SK-N-SH (cell line): ENCODE measurements at places on chromosomes 2 and 18. TPM values are rescaled to one million over a fixed set of nuclear protein-coding genes. Genes with fewer than 3 reads are reported as not detected.

DNA sequence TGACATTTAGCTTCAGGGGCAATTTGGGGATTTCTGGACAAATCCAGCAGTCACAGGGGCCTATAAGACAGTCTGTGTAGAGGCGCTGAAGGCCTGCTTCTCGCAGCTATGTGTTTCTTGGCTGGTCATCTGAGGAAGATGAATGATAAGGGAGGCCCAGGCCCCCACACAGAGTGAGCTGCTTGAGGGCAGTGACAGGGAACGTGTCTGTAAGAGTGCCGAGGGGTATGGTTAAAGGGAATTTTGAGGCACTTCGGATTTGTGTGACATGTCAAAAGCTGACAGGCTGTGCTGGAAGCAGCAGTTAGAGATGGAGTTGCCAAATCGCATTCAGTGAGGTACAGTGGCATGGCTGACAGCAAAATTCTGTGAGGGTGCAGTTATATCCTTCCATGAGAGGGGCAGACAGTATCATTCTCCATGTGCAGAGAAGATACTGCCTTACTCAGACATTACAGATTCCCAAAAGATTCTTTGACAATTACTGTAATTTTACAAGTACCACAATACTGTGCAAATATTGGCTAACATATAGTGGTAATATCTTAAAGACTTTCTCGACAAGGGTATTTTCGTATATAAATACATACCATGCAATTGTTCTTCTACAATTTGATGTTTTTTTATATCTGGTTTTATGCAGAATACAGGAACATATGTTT is 74.0 kb downstream of the CERS6 start:
- peaks cover 12% of the 10 kb centered on the region for H3K4me1 ChIP-seq
- no peak overlapping the region for H3K27ac ChIP-seq
- DNase-seq = peak; percentile 12
- no peaks in the 10 kb centered on the region for H3K27me3 ChIP-seq
- H3K36me3 ChIP-seq = no peaks in the 10 kb centered on the region

RIT2 gene
- 0.06 TPM in 1 of 2 replicates, not detected in the other for polyA plus RNA-seq

DNA sequence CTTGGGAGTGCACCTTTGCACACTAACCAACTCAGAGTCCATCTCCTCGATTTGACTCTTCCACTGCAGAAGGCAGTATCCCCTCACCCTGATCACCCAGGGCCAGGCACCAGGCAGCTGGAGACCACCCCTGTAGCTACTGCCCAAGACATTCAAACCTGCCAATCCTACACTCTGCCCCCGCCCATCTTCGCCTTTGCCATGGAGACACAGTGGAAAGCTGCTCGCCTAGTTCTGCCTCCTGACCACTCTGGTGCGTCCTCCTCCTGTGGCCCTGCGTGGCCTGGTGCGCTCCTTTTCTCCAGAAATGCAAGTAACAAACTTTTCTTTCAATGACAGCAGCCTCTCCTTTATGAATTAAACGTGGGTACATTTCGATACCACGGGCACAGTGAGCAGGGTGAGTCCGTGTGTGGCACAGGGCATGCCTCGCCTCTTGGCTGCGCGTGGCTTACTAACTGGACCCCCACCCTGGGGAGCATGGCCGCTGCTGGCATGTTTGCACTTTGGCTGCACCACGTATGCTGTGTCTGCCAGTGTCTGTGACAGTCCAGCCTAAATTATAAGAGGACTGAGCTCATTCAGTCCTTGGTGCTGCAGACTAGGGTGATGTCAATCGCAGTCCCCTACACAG is 47.6 kb downstream of the LONRF2 start:
- no peak overlapping the region for H3K4me3 ChIP-seq
- H3K27ac ChIP-seq = no peak overlapping the region
- H3K27me3 ChIP-seq = no peaks in the 10 kb centered on the region
- DNase-seq = no peak

C1QL2 gene
- not detected in 2 replicates for polyA plus RNA-seq

DNA sequence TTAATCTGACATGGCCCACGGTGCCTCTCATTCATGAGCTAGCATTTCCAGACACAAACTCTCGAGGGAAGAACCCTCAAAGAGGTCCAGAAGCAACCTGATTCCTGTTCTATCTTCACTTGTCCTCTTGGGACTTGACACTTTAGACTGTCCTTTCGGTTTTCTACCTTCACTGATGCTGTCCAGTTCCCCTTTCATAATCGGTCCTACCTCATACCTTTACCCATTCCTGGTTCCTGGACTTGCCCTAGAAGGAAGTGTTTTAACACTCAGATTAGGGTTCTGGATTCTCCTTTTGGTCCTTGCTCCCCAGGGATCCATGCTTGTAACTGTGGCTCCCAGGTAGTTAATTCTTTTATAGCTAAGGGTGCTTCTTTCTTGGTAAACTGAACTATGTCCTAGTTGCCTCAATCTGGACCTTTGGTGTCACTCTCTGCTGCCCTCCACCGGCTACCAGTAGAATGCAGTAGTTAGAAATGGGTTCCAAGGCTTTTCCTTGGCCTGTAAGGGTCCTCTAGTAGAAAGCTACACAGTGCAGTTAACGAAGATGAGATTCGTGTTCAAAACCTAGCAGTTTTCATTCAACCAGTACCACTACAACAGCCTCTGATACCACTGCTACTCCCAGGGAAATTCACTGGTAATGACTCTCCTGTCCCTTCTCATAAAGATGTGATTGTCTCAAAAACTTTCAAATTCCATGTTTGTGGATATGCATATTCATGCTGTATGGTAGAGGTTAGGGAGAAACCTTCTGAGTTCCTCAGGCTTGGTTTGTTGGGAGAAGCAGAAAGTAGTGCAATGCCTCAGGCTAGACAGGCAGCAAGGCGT is 178.1 kb upstream of the CYP26B1 start:
- no peak for DNase-seq
- no peak overlapping the region for H3K4me3 ChIP-seq
- H3K27me3 ChIP-seq = no peaks in the 10 kb centered on the region
- H3K4me1 ChIP-seq = no peaks in the 10 kb centered on the region

DNA sequence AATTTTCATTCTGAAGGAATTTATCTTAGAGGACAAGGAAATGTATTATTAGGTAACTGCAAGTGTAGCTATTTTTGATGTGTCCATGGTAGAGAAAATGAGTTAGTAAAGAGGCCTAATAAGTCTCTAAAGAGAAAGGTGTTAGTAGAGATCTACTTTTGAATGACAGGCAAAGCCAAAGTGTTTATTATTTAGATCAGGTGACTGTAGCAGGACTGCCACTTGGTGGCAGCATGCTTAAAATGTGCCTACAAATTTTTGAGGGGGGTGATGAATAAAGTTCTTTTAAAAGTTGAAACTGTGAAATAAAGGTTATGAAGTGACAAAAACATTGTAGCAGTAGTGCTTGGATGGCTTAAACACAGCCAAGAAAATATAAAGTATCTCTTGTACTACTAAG is 421.5 kb upstream of the MEIS1 start:
- no peak overlapping the region for H3K27ac ChIP-seq
- no peaks in the 10 kb centered on the region for H3K36me3 ChIP-seq
- no peaks in the 10 kb centered on the region for H3K27me3 ChIP-seq
- H3K4me3 ChIP-seq = no peak overlapping the region
- no peaks in the 10 kb centered on the region for H3K4me1 ChIP-seq

DNA sequence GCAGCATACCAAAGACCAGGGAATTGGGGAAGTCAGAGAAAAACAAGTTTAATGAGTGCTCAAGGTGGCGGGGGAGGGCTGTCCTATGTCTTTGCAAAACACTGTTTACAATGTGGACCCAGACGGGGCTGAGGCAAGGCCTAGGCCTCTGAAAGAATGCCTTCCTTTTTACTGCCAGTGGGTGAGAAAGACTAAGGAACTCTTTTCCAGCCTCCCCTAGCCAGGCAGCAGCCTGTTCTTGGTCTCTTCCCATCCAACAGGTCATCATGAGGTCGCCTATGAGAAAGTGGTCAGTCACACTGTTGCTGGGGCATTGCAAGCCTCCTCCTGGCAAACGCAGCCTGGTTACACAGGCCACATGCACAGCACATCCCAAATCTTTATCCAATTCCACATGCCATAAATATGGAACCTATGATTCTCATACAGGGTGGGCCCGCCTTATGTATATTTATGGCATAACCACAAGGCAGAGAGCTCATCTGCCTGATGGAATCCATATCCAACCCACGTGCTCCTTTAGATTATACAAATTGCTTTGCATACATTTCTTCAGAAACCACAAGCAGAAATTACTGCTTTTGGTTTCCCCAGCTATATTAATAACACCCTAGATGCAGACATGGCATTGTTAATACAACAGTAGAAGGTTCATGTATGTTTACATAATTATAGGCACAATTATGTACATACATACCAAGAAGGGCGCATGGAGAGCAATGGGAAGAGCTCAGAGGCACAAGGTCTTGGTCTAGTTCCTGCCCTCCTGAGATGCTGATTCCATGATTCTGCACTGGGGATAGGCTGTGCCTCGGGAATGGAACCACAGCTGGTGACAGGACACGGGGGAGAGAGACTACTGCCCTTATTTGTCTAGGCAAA is 48.6 kb downstream of the NRP2 start:
- no peaks in the 10 kb centered on the region for H3K27me3 ChIP-seq
- DNase-seq = no peak
- H3K27ac ChIP-seq = peak overlapping the region; percentile 81
- peaks cover 40% of the 10 kb centered on the region; the same call in 1 of the 2 replicates for H3K36me3 ChIP-seq
- H3K4me3 ChIP-seq = 0 out of 2 replicates have a peak overlapping the region, but pooled peaks have one; percentile 5

TEKT4 gene
- not detected in 2 replicates for polyA plus RNA-seq

- no peaks in the 10 kb centered on the region for H3K4me1 ChIP-seq
- no peak for DNase-seq
- H3K27me3 ChIP-seq = no peaks in the 10 kb centered on the region
- H3K27ac ChIP-seq = no peak overlapping the region
- H3K36me3 ChIP-seq = peaks cover 26% of the 10 kb centered on the region
Measured at GRCh38 chr2:62222674-62223073, 26.8 kb downstream of the B3GNT2 start.

- H3K27ac ChIP-seq = no peak overlapping the region
- no peak for DNase-seq
- no peak overlapping the region for H3K4me3 ChIP-seq
- H3K4me1 ChIP-seq = no peaks in the 10 kb centered on the region
- H3K36me3 ChIP-seq = no peaks in the 10 kb centered on the region
- H3K27me3 ChIP-seq = no peaks in the 10 kb centered on the region
Measured at GRCh38 chr18:26327062-26327461, 100.8 kb downstream of the TAF4B start.

DNA sequence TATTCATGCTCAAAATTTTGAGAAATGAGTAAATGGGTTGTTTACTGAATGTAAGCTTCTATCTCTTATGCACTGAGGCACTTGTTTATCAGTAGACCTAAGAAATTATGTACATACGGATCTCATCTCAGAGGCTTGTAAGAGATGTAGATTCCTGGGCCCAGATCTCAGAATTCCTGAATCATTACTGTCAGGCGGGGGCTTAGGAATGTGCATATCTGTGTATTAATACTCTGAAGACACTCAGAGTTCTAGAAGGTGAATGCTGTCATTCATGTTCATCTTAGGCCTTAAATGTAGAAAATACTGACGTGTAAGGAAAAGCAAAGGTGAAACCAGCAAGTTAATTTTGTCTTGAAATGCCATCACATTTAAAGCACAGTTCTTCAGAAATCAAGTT is 169.6 kb downstream of the FMNL2 start:
- peak overlapping the region; percentile 22; the same call in 1 of the 2 replicates for H3K27ac ChIP-seq
- no peaks in the 10 kb centered on the region for H3K36me3 ChIP-seq
- peaks cover 13% of the 10 kb centered on the region; the same call in 1 of the 2 replicates for H3K4me1 ChIP-seq
- H3K4me3 ChIP-seq = no peak overlapping the region
- no peaks in the 10 kb centered on the region for H3K27me3 ChIP-seq
- DNase-seq = no peak

DNA sequence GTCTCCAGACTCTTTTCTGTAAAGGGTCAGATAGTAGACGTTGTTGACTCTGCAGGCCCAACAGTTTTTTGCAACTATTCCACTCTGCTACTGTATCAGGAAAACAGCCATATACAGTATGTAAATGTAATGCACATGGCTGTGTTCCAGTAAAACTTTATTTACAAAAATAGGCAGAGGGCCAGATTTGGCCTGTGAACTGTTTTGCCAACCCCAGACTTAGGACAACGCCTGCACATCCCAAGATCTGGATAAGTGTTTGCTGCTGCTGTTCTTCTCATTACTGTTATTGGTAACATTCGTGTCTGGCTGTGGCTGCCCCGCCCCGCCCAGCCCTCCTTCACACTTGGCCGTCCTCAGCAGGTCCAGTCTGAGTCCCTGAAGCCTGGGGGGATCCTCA is 94.6 kb upstream of the MCFD2 start:
- H3K4me1 ChIP-seq = peaks cover 10% of the 10 kb centered on the region; the same call in 1 of the 2 replicates
- no peak overlapping the region for H3K4me3 ChIP-seq
- no peak for DNase-seq

GRCh38 chr2:127874378-127875269 is 11.1 kb downstream of the AMMECR1L start:
- H3K4me3 ChIP-seq = no peak overlapping the region
- H3K27me3 ChIP-seq = no peaks in the 10 kb centered on the region
- DNase-seq = no peak
- H3K36me3 ChIP-seq = peaks cover 25% of the 10 kb centered on the region

GRCh38 chr2:201275069-201275468 is 14.7 kb downstream of the CASP8 start:
- peaks cover 40% of the 10 kb centered on the region for H3K36me3 ChIP-seq
- no peak overlapping the region for H3K4me3 ChIP-seq
- no peak overlapping the region for H3K27ac ChIP-seq
- no peaks in the 10 kb centered on the region for H3K4me1 ChIP-seq
- H3K27me3 ChIP-seq = no peaks in the 10 kb centered on the region

GRCh38 chr18:5029592-5029991 is 167.5 kb downstream of the AKAIN1 start:
- no peak overlapping the region for H3K4me3 ChIP-seq
- no peak overlapping the region for H3K27ac ChIP-seq
- H3K4me1 ChIP-seq = no peaks in the 10 kb centered on the region
- H3K27me3 ChIP-seq = no peaks in the 10 kb centered on the region

DNA sequence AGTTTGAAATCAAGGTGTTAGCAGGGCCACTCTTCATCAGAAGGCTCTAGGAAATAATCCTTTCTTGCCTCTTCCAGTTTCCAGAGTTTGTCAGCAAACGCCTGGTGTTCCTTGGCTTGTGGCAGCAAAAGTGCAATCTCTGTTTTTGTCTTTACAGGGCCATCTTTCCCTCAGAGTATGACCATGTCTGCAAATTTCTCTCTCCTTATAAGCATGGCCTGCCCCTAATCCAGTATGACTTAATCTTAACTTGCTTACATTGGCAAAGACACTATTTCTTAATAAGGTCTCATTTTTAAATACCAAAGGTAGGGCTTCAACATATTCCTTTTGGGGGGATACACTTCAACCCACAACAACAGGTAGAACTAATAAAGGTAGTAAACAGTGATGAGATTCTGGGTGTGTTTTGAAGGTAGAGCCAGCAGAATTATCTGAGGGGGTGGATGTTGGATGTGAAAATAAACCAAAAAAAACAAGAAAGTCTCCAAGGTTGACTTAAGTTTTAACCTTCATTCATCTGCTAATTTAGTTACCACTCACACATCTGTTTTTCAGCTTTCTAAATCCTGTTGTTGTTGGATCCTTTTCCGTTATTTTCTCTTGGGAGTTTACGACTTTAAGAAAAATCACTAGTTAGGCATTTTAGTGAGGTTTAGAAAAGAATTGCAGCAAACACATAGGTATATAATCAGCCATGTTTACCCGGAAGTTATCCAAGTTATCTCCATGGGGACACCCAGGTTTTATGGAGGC is 234.4 kb upstream of the FIGN start:
- no peaks in the 10 kb centered on the region for H3K27me3 ChIP-seq
- no peak for DNase-seq
- H3K4me3 ChIP-seq = no peak overlapping the region
- no peaks in the 10 kb centered on the region for H3K36me3 ChIP-seq
- no peaks in the 10 kb centered on the region for H3K4me1 ChIP-seq
